CD4-positive, alpha-beta T cell treated with Interleukin-10 for 1 hour (primary cell): ENCODE measurements at places on chromosomes 3 and 15.

GRCh38 chr3:119331661-119332060 is 37.5 kb downstream of the ARHGAP31 start:
- DNase-seq: no peak

- DNase-seq: no peak
Measured at GRCh38 chr15:74006774-74007639, 12.5 kb downstream of the PML start.

DNA sequence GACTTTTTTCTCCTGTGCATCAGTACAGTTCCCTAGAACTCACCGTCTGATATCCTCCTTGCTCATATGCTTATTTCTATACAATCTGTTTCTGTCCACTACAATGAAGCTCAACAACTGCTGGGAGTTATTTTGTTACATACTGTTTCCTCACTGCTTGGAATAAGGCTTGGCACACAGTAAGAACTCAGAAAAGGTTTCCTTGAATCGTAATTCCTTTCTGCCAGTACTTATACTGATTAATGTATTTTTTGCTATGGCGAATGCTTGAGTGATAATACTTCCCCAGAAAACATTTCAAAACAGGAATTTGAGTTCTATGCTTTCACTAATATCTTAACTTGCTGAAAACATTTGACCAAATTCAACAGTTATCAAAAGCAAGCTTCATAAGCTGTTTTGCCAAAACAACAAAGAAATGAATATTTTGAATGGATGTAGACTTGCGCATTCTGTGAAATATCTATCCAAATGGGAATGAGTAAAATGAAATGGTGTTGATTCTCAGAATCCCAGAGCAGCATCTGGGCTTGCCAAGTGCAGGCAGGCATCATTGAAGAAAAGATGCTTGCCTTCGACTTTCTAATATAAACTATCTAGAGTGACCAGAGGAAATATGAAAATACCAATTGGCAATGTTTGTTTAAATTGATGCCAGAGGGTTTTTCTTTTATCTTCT is 286.3 kb downstream of the RAP2B start:
- DNase-seq: no peak

GRCh38 chr3:108352176-108352575 is 55.8 kb downstream of the HHLA2 start:
- DNase-seq: no peak

DNA sequence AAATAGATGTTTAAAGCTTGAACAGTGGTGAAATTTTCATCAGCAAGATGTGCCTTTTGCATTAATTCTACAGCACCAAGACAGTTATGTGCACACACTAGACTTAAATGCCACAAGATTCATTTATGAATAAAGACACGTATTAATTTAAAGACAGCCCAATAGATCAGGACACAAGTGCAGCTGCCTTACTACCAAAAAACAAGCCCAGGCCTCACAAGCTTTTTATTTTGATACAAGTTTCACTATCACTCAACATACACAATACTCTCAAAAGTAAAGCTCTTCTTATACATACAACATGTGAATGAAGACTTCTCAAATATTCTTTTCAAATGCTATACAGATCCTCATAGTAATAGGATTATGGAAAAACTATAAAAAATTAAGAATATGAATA is 2.4 kb downstream of the ACAP2 start:
- no peak for DNase-seq

- no peak for DNase-seq
Measured at GRCh38 chr3:12472796-12473195, 11.5 kb upstream of the TSEN2 start.

DNA sequence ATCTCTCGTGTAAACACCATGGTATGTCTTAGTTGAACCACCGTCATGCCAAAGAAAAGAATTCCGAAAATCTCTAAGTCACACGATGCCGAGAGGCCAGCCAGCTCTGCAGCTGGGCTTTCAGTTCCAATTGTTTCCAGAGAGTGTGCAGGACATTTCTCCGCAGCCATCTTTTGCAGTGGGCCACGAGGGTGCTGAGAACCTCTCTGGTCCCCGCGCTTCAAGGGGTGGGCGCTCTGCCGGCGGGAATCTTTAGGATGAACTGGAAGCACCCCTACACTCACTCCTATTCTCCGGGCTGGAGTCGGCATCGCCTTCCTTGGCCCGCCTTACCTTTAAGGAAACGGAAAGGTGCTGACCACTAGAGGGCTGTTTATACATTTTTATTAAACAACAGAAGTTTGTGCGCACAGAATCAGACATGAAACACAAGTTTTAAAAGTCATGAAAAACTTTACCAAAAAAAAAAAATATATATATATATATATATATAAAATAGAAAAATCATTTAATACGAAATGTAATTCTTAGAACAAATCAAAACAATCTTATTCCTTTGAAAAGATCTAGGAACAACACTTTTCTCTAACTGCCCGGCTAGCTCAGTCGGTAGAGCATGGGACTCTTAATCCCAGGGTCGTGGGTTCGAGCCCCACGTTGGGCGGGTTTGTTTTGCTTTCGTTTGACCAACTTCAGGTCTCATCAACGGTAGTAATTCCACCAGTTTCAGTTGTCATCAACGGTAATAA is 12.5 kb upstream of the MORF4L1 start:
- peak; percentile 76 for DNase-seq

DNA sequence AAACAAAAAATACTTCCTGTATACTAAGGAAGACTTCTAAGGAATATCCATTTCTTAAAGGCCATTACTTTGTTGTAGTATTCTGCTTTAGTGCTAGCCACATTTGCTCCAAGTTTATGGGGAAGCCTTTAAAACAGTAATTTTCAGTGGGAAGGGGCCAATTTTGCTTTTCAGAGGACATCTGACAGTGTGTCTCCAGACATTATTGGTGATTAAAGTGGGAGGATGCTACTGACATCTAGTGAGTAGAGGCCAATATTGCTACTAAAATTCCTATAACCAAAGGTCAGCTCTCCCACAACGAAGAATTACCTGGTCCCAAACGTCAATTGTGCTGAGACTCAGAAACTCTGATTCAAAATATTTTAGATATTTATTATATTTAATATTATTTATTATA is 24.8 kb downstream of the SLC28A2 start:
- DNase-seq: peak; percentile 41

- DNase-seq: peak; percentile 82
Measured at GRCh38 chr3:151203051-151203420, at the start of gene GPR171. GPR171 (minus strand) TSS chr3:151203216; CDS start chr3:151199386, 3,830 bp downstream.

DNA sequence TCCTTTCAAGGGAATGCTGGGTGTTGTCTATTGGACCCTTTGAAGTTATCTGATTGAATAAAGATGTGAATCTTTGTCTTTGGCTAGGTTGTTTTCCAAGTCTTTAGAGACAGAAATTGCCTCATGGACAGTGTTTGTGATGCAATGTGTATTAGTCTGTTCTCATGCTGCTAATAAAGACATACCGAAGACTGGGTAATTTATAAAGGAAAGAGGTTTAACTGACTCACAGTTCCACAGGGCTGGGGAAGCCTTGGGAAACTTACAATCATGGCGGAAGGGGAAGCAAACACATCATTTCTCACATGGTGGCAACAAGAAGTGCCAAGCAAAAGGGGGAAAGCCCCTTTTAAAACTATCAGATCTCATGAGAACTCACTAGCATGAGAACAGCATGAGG is 88.8 kb upstream of the PLXND1 start:
- DNase-seq: no peak

- no peak for DNase-seq
Measured at GRCh38 chr3:197600796-197601565, 45.2 kb upstream of the BDH1 start.

- no peak for DNase-seq
Measured at GRCh38 chr3:194279101-194279500, 72.0 kb downstream of the CPN2 start.

DNA sequence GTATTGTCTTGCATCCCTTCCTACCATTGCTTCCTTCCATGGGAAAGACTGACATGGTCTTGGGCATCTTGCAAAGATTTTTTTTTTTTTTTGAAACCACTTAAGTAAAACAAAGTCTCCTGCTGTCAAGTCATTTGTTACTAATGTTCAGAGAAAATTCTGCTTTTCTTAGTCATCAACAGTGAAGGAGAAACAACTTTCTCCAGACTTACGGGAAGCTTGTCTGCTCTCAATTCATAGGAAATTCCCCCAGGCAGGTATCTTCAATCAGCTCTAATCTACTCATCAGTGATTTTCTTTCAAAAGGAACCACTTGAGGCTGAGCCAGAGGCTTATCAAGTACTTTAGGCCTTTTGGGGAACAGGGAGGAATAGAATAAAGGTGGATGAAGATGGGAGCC is 15.9 kb upstream of the DRD3 start:
- DNase-seq: no peak

- no peak for DNase-seq
Measured at GRCh38 chr15:51314391-51315337, 23.7 kb downstream of the CYP19A1 start.

GRCh38 chr15:39059917-39060316 is 495.3 kb upstream of the RASGRP1 start:
- DNase-seq: no peak

- no peak for DNase-seq
Measured at GRCh38 chr3:154668835-154669234, 238.8 kb upstream of the GPR149 start.

DNA sequence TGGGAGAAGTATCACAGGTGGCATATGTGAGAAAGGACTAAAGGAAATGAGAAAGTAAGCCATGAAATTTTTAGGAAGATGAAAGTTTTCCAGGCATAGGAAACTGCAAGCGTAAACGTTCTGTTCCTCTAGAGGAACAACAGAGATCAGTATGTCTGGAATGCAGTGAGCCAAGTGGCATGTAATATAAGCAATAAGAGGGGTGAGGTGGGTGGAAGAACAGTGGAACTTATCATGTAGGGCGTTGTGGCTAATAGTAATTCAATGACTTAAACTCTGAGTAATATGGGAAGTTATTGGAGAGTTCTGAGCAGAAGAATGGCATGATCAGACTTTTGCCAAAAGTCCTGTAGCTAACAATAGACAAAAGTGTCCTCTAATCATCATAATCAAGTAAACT is 902.9 kb downstream of the EPHA3 start:
- DNase-seq: no peak

- peak; percentile 57 for DNase-seq
Measured at GRCh38 chr15:81106560-81106959, 27.5 kb upstream of the CFAP161 start.

DNA sequence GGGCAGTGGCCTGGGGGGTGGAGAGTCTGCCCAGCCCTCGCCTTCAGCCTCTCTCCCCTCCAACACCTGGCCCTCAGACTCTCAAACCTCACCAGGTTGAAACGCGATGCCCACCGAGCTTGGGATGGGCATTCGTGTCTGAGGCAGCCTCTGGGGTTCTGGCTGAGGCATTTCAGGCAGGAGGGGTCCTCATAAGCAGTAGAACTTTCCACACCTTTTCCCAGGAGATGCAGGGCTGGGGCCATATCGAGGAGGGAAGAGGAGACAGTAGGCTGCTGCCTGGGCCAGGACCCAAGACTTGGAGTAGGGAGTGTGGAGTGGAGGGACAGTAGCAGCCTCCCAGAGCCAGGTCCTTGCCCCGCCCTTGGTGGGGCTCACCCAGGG is 24.6 kb downstream of the ACAA1 start:
- no peak for DNase-seq

GRCh38 chr15:97517737-97518136 is 442.8 kb upstream of the ARRDC4 start:
- DNase-seq: no peak

- DNase-seq: no peak
Measured at GRCh38 chr3:140014831-140015495, 80.0 kb downstream of the CLSTN2 start.

GRCh38 chr3:172355836-172356235 is 92.4 kb downstream of the GHSR start:
- no peak for DNase-seq

DNA sequence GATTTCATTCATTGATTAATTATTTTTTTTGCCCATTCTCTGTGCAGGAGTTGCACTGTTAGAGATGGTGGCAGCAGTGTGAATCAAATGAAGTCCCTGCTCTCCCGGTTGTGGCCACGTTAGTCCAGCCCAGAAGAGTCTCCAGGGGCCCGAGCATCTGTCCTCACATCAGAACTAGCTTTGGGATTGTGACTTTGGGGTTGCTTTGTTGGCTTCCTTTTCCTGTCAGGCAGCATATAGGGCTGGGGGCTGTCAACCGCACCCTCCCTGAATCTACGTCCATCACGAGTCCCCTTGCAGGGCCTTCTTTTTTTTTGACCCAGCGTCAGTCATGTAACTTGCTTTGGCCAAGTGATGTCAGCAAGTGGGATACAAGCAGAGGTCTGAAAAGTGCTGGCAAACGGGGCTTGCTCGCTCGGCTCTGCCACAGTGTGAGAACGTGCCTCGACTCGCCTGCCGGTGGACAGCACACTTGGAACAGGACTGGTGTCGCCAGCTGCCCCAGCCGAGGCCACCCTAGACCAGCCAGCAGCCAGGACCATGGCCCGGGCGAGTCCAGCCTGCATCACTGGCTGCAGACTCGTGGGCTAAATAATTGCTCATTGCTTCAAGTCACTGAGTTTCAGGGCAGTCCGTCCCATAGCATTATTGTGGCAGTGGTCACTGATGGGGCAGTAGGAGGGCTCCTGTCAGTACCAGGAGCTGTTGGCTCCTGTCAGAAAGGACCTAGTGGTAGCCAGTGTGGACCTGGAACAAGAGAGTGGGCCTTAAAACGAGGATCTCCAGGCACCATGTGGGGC is 151.6 kb upstream of the MEF2A start:
- DNase-seq: no peak

DNA sequence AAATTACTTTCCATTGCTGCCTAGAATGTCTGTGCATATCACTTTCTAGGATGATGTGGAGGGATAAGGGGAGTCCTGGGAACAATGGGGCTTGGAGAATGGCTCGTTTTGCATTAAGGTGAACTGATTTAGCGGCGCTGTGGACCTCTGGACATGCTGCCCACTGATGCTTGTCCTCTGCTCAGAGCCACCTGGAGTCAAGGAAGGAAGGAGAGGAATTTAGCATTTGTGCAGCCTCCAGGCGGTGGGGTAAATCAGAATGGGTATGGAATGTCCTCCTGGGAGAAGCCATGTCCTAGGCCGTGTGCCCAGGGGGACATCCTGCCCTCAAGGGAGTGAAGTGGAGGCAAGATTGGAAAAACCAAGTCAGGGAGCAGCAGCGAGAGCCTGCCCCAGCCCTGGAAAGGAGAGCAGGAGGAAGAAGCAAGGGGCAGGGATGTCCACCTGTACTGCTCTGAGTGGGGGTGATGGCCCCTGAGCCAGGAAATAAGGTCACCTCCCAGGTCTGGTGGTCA is 37.8 kb downstream of the KY start:
- DNase-seq: no peak

GRCh38 chr3:182726258-182727142 is 66.8 kb upstream of the ATP11B start:
- DNase-seq: no peak
